ENCODE measurements at places on chromosomes 2 and 18. TPM values are rescaled to one million over a fixed set of nuclear protein-coding genes. Genes with fewer than 3 reads are reported as not detected.

RBKS gene
- total RNA-seq, result 0.62 TPM

MMADHC gene
- 132 TPM for total RNA-seq

DNA sequence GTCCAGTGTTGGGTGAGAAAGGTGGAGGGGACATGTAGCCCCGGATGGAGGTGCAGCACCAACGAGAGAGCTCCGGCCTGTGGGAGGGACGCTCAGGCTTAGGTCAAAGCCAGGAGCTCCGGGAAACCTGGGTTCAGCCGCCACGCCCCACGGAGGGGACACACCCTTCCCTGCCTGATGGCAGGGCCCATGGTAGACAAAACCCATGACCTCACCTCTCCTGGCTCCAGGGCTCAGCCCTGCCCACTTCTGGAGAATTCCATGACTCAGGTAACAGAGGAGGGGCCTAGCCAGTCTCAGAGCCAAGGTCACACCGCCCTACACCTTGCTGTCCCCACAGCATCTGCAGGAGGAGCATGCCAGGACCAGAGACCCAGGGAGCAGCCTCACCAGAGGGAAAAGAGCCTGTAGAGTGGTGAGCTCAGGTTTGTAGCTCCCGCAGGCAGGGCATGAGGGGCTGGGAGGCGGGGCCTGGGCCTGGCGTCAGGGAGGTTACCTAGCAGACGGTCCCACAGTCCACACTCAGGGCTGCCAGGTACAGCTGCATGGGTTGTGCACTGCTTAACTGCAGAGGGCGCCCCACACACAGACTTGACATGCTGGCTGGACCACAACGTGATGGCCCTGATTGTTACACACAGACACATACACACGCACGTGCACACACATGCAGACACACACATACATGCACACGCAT is 70.8 kb upstream of the SMAD7 start:
- DNase-seq, result peak; percentile 28

DNA sequence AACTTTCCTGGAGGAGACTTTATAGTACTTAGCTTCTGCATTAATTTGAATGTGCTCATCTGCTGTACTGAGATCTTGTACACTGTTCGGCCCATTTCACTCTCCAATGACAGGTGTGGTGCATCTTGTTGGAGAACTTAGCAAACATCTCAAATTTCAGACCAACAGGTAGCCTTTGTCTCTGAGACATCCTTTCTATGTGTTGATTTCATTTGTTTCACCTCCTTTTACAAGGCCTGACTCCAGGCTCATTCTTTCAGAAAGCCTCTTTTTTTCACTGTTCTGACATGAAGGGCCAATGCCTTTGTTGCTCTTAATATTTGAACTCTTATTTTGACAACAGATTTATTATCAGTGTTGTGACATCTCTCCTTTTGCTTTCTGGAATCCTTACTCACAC is 271.8 kb upstream of the FANCL start:
- no peak for DNase-seq

DNA sequence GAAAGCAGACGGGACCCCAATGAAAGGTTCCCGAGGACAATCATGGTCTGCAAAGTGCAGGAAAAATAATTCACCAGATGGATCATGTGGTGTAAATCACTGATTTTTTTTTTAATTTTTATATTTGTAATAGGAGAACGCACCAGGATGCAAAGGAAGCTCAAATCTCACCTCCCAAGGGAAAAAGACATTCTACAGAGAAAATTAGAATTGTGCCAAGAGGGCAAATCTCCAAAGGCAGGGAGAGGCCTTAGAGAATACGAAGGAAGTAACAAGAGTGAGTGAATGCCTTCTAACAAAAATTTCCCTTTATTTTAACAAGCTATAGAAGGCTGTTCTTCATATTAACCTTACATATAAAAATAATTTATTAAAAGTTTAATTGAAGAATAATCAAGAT is 90.9 kb downstream of the ANKRD44 start:
- DNase-seq, result no peak

DNA sequence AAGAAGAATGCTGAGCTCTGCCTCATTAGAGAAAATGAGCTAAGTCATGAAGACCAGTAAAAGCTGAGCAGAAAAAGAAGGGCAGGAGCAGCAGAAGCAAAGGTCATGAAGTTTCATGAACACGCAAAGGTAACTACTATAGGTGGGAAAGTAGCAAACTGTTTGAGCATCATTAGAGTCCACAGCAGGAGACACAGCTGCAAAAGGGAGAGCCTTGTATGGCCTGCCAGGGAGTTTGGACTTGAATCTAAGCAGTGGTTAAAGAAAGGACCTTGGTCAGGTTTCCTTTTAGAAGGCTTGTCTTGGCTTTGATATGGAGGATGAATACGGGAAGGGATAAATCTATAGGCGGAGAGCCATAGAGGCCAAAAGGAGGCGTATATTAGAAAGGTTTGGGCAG is 34.0 kb downstream of the DAPL1 start:
- no peak for DNase-seq

- DNase-seq, result no peak
Observed at GRCh38 chr2:30780776-30781330, 26.4 kb downstream of the CAPN13 start.

DNA sequence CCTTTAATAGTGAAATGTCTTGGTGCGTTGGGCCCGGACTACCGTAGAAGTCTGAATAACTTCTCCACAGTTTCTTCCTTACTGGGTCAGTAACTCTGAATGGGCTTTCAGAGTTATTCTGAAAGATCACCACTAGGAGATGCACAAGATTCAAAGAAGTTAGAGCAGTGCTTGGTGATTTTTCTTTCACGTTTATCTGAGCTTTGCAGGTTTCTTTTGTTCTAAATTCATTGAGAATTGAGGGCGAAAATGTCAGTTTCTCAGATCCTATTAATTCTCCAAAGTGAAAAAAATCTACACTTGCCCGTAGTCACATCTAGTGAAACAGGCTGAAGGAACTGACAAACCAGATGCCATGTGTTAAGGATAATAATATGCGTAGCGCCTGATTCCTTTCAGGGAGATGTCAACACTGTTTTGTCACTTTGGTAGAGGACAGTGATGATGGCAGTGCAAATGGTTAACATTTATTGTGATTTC is 70.1 kb downstream of the QPCT start:
- DNase-seq, result peak; percentile 84

GRCh38 chr2:200786423-200786822 is 25.3 kb upstream of the BZW1 start:
- no peak for DNase-seq

- DNase-seq, result no peak
Observed at GRCh38 chr2:238336793-238337444, 16.6 kb downstream of the TRAF3IP1 start.

Measured in tongue (tissue), 3 donors.